ENCODE measurements at places on chromosomes 1 and 21. TPM values are rescaled to one million over a fixed set of nuclear protein-coding genes. Genes with fewer than 3 reads are reported as not detected.

DNA sequence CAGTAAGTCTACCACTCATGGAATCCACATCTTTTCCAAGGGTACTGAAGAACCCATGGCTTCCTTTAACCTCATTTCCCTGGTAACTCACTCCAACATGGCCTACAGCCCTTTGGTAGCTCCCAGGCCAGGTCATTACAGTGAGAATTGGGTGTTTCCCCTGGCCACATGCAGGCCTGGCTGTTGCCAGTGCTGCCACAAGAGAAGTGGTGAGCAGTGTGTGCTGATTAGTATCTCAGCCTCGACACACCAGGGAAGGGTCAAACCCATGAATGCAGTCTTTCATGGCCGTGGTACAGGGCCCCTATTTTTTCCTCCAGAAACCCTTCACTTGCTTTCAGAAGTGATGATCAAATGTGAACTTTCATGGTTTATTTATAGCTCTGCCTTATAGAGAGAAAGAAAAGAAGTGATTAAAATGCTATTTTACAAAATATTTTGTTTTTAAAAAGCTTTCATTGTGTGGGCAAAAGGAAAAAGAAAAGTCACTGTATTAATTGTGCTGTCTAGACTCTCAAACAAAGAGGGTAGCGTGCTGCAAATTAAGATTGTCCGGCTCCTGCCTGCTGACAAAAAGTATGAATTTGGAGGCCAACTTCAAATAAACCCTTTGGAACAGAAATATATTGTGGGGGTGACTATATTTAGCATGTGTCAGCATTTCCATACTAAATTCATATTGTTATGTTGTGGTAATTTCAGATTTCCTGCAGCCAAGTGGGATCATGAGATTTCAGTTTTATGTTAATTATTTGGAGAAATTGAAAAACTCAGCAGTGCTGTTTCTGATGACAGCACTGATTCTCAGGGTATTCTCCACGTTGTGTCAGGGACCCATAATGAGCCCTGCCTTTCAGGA lies 62.0 kb upstream of the HOOK1 start:
- DNase-seq, result no peak

DNA sequence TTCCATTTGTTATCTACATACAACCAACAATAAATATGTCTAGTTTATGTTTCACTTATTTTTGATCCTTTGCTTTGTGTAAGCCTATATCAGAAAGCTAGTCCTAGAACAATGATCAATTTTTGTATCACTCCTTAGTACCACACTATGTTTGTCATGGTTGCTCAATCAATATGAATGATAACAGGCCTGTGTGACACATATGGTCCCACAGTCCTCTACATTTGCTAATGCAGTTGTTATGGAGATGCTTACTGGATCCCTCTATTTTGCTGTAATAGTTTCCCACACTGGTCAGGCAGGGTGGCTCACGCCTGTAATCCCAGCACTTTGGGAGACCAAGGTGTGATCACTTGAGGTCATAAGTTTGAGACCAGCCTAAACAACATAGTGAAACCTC lies 59.1 kb downstream of the ERO1B start:
- DNase-seq, result no peak

DNA sequence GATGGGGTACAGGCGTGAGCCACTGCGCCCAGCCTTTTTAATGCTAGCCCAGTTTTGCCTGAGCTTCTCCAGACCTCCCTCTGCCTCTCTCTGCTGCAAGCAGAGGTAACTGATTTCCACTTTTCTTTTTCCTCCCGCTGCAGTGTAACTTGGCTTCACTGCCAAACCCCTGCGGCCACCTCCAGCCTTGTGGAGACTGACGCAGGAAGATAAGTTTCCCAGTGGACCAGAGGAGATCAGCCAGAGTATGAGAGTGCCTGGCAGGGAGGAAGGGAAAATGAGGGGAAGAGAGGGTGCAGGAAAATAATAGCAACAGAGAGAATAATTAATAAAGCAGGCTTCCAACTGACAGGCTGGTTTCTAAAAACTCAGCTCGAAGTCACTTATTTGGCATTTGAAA lies 143.7 kb downstream of the PCNX2 start:
- DNase-seq, result no peak

- peak; percentile 56 for DNase-seq
These were observed 39.4 kb upstream of the NGF start for GRCh38 chr1:115377411-115377810.

- DNase-seq, result no peak
These were observed 197.7 kb downstream of the NRIP1 start for GRCh38 chr21:14866859-14867765.

DNA sequence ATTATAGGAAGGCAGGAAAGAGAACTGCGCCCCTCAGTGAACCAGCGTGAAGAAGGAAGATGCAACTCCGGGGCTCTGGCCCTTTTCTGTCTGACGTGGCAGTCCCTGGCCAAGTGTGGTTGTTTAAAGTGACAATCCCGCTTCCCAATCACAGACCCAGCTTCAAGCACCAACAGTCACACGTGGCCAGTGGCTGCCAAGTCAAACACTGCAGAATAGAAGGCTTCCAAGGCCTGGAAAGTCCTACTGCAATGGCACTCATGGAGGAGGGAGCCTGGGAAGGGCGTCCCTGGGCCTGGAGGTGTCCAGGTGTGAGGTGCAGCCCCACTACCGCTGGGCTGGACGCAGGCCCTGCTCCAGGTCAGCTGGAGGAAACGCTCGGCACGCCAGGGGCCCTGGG lies 143.8 kb downstream of the CASZ1 start:
- no peak for DNase-seq

DNA sequence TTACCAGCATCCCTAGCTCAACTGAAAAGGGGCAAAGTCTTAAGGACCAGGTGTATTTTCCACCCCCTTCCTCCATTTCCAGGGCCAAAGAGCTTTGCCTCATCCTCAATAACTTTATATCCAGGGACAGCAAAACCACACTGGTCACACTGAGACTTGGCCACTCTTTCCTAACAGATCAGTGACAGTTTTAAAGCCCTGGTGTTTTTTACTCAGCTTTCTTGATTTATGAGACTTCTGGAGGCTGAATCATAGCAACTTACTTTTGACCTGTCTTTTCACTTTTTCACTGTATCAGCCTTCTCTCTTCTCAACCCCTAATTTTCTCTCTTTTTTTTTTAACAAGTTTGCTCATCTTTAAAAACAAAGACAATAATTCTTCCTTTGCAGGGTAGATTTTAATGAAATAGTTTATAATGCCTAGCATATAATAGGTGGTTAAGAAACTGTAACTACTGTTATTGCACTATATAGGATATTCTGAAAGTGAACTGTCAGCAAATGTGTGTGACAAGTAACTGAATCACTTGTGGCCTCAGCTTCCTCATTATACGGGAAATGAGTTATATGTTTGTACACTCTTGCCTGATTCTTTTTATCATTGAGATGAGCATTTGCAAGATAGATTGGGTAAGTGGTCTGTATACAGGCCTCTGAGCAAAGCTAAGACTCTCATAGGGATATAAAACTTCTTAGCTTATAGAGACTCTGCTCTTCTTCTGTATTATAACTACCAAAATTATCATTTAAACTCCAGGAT lies 19.7 kb upstream of the DYNLT5 start:
- DNase-seq, result peak; percentile 29

DNA sequence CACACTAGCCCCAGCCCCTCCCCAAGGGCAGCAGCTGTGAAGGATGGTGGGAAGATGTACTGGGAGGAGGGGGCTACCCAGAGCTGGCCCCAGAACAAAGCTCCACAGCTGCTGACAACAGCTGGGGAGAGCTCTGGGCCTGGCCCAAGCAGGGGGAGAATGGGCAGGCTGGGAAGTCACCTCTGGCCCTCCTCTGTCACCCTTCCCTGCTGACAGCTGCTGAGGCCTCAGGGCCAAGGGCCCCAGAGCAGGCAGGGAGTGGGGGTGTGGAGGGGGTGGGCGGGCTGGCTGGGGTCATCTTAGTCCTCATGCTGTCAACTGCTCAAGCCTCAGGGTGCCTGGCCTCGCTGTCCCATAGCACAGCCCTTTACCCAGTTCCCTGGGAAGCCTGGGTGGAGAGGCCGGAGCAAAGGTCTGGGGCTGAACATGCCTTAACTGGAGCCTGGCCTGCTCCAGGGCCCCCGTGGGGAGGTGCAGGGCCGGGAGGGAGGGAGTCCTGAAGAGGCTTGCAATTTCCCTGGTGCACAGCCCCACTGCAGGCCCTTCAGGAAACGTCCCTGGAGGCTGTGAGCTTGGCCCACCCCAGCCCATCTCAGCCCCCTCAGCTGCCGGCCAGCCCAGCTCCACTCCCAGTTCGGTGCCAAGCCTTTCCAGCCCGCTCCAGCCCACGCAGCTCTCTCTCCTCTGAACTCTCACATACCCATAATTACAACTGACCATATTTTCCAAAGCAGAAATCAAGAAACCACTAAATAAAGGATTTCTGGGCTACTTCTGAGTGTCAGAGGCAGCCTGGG lies 25.7 kb downstream of the HSPG2 start:
- peak; percentile 89 for DNase-seq

GRCh38 chr1:7555391-7556185 lies 215.5 kb upstream of the VAMP3 start:
- peak; percentile 45 for DNase-seq

DNA sequence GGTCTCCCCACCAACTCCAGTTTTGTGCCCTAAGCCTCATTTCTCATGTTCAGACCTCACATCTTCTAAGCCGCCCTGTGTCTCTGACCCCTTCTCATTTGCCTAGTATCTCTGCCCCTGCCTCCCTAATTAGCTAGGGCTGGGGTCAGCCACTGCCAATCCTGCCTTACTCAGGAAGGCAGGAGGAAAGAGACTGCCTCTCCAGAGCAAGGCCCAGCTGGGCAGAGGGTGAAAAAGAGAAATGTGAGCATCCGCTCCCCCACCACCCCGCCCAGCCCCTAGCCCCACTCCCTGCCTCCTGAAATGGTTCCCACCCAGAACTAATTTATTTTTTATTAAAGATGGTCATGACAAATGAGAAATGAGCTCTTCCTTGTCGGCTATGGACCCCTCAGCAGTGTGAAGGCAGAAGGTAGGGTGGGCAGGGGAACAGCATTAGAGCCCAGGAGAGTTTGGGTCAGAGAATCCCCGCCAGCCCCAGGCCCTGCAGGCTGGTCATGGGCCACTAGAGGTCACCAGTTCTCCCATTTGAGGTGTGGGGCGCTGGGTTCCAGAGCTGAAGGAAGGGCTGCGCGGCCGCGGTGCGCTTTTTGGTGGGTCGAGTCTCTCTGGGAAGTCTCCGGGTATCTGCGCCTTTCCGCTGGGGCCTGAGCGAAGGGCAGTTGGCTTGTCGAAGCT lies 11.5 kb downstream of the ADAMTSL4 start:
- no peak for DNase-seq

GRCh38 chr1:206021008-206021625 lies 2.6 kb downstream of the CTSE start:
- no peak for DNase-seq

DNA sequence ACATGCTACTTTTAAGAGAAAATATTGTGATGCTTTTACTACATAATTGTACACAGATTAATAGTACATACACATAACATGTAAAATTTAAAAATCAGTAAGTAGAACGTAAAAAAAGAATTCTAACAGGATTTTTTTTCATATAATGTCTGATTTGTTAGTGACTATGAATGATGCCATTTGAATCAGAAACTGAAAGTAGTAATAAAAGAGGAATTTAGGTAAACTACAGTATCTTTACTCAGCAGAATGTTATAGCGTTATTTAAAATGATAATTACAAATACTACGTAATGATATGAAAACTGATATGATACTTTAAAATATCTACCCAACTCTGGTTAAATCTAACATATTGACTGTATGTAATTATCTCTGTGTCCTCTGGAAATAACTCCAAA lies 116.1 kb downstream of the DENND1B start:
- no peak for DNase-seq

DNA sequence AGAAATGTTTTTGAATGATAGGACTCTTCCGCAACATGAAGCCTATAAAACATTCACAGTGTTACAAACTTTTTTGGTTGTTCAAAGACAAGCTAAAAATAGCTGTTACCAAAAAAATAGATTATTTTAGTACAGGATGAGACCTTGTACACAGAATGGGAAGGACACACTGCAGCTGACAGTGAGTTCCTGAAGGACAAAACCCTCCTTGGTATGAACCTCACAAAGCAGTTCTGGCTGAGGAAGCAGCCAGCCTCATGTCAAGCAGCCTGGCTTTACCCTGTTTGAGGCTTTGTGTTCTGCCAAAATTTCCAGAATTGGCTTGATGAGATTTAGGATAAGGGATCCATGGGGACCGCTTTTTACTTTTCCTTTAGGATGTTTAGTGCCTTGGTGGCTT lies 93.7 kb downstream of the RGL1 start:
- DNase-seq, result no peak

GRCh38 chr1:150572918-150573647 lies 6.3 kb downstream of the MCL1 start:
- no peak for DNase-seq

DNA sequence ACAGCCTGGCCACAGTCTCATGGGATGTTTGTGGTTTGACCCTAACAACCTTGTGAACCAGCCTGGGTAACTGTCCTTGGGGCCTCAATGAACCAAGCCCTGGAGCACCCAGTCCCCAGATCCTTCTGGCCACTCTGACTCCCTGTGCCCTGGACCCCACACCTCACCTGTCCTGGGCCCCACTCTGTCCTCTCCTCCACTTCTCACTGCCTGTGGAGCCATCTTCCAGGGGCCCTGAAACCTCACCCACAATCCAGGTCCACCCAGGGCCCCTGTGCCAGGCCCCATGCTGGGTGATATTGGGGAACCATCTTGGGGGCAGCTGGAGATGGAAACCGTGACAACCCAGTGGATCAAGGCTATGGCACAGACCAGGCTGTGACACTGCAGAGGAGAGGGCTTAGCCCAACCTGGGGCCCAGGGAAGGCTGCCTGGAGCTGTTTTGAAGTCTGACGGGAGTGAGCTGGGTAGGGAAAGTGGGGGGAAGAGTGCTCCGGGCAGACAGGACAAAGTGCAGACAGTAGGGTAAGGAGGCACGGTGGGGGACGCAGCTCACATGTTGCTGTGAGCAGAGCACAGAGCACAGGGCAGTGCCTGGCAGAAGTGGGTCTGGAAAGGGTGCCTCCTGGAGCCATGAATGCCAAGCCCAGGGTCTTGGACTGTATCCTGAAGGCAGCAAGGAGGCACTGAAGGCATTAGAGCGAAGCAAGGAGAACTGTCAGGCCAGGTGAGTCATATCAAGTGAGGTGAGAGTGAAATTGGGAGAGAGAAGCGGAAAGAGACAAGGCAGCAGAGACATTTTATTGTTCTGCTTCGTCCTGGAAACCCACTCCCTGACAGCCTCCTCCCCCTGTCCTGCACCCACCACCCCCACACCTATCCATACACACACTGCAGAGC lies 12.1 kb upstream of the LRP8 start:
- no peak for DNase-seq

DNA sequence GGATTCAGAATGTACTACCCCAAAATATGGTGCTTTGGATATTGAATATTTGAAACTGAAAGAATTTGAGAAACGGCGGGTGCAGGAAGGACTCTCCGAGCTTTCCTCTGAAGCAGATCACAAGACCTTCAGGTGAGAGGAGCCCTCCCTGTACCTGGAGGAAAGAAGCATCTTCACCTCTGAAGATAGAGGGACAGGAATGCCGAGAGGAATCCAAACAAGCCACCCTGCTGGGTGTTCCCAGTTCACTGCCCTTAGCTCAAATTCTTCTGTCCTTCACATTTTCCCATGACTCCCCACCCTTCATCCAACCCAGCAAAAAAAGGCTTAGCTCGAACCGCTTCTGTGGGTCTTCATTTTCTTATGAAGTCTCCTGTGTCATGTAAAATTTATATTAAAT lies 18.2 kb upstream of the PADI2 start:
- no peak for DNase-seq

- no peak for DNase-seq
These were observed 89.9 kb downstream of the HMCN1 start for GRCh38 chr1:185824106-185824505.

Gene USP21
- 15.3 TPM for total RNA-seq

Gene FCAMR
- not detected for total RNA-seq

Gene BLACAT1
- total RNA-seq, result not detected

Gene BARHL2
- not detected for total RNA-seq

Gene ATP1A2
- 1.4 TPM for total RNA-seq

Gene MRAP
- not detected for total RNA-seq

Gene SPTA1
- total RNA-seq, result not detected

Gene VAV3
- 0.64 TPM for total RNA-seq

Measured in LHCN-M2 (cell line).